ENCODE measurements at places on chromosomes 16 and 17.

- no peak for DNase-seq
These were observed 258.6 kb downstream of the CBLN1 start for GRCh38 chr16:49023050-49023449.

DNA sequence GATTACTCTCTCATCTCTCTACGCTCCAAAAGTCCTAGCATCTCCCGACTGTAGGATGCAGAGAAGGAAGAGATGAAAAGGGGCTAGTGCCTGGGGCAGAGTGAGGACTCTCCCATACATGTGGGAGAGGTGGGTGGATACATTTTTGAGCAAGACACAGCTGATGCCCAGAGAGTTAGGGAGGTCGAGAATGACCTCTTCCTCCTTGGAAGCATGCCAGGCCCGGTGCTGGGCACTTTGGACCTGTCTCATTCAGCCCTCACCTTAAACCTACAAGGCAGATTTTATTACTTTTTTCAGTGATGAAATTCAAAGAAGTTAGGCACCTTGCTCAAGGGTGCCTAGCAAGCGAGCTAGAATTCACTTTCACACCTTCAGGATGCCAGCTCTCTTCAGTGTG is 38.2 kb downstream of the WSCD1 start:
- DNase-seq: no peak

- DNase-seq: no peak
These were observed at the start of gene SPN for GRCh38 chr16:29663016-29663806. Gene SPN (plus strand): TSS chr16:29663247. CDS start chr16:29663729, 482 bp downstream.

DNA sequence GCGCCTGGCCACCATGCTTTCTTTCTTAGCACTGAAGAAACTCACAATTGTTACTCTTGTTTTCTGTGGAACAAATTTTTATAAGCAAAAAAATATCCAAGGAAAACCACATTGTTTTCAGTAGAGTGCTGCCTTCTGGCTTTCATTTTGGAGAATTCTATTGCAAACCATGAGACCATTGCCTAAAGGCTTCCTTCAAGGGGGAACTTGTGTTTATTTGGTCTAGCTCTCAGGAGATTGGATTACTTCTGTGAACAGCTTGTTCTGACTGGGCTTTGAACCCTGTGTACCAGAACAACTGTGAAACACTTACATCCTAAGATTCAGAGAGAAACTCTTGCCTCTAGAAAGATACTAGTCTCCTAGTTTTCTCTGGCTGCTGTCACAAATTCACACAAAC is 32.1 kb downstream of the TOM1L1 start:
- no peak for DNase-seq

GRCh38 chr17:72795941-72796340 is 296.5 kb downstream of the SLC39A11 start:
- DNase-seq: no peak

DNA sequence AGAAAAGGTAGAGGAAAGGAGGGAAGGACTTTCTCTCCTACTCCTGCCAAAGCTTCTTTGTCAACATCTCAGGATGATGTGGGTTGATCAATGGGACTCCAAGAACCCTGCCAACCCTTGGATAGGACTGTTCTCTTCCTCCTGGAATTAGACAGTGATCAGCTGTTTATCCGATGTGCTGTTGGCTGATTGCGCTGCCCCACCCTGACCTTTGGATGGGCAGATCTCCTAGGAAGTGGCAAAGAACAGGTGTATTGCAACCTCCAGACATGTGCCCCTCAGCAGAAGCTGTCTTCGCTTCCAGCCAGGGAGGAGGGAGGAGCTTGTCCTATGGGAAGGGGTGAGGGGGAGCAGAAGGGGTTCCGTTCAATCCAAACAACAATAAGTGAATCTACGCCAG is 30.5 kb downstream of the SLC5A11 start:
- no peak for DNase-seq

DNA sequence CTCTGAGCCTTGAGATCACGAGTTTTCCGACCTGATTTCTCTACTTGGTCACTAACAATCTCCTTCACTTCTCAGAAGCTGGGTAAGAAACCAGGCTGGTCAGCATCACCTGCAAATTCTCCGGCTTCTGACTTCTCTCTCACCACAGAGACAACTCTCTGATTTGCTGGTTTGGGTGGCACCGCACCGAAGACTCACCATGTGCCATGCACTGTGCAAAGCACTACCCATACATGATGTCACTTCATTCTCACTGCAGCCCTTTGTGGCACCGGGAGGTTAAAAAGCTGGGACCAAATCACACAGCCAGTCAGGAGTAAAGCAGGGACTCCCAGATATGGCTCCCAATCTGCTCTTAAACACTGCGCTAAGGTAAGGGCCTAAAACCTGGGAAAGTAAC is 647 bp downstream of the VAC14 start:
- no peak for DNase-seq

DNA sequence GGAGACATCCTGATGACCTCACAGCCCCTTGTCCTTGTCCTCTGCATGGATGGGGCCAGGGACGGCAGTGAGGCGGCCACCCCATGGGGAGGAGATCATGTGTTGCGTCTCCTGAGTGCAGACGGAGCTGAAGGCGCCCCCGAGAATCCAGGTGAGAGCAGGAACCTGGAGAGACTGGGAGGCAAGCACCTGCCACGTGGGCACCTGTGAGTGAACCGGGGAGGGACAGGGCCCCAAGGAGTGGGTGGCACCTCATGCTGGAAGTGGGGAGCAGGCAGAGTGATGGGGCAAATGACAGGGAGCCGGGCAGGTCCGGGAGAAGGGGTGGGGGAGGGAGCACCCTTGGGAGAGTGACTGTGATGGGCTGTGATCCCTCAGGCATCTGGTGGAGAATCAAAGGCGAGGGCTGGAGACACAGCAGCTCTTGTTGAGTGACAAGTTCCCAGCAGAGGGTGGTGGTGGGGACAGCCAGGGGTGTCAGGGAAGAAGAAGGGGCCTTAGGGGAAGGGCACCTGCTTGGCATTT is 174.3 kb upstream of the CHMP6 start:
- DNase-seq: no peak

DNA sequence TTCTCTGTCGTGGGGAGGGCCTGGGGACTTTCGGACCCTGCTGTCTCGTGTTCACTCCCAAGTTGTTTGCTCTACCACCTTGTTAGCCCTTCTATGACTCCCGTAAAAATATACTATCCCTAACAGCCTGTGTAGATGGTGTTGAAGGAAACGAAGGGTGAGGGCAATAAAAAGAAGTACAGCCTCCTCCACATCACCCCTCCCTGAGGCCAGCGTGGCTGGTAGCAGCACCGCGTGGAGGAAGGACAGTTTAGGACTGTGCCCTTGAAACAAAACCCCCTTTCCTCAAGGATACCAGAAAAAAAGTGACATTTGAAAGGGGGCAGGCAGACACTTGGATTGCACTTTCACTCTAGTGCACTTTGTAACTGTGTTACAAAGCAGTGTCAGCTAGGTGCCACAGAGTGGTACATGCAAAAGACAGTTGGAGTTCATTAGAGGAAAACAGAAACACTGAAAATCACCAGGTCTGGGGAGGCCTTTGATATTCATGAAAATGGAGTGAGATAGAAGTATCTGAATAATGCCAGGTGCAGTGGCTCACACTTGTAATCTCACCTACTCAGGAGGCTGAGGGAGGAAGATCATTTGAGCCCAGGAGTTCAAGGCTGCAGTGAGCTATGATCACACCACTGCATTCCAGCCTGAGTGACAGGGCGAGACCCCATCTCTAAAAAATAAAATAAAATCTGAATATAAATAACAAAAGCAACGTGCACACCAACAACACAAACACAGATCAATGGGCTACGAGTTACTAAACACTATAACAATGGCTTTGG is 53.8 kb downstream of the TBX4 start:
- DNase-seq: no peak

- no peak for DNase-seq
These were observed 702 bp downstream of the PHF23 start for GRCh38 chr17:7238420-7239090.

GRCh38 chr17:45628019-45628418 is 137.5 kb upstream of the PLEKHM1 start:
- no peak for DNase-seq

DNA sequence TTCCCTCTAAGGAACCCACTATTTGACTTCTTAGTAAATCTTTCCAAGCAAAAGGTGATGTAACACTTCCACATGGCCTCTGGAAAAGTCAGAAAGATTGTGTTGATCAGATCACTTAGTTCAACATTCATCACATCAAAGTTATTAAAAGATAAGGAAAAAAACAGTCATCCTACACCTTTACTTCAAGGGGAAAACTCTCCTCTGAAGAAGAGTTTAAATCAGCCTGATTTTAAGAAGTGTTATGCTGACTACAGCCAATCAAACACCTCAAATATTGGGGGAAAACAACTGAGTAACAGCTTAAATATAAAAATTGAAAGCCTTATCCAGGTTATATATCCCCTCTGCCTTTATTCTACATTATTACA is 19.6 kb upstream of the COPRS start:
- DNase-seq: no peak

DNA sequence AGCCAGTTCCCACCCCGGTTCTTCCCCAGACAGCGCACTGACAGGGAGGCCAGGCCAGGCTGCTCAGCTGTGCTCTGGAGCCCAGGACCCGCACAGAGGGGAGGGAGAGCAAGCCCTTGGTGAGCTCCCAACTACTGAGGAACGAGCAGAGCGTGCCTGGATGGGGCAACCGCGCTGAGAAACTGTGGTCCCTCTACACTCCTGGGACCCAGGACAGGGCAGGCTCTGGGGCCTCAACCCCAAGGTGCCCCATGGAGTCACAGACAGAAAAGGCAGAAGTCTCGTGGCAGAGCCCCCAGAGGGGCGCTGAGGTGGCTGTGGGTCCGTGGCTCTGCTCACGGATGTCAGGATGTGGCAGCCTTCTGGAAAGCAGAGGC is 16.3 kb downstream of the SLX4 start:
- DNase-seq: no peak

- no peak for DNase-seq
These were observed 11.5 kb upstream of the LGALS3BP start for GRCh38 chr17:78991017-78991738.

DNA sequence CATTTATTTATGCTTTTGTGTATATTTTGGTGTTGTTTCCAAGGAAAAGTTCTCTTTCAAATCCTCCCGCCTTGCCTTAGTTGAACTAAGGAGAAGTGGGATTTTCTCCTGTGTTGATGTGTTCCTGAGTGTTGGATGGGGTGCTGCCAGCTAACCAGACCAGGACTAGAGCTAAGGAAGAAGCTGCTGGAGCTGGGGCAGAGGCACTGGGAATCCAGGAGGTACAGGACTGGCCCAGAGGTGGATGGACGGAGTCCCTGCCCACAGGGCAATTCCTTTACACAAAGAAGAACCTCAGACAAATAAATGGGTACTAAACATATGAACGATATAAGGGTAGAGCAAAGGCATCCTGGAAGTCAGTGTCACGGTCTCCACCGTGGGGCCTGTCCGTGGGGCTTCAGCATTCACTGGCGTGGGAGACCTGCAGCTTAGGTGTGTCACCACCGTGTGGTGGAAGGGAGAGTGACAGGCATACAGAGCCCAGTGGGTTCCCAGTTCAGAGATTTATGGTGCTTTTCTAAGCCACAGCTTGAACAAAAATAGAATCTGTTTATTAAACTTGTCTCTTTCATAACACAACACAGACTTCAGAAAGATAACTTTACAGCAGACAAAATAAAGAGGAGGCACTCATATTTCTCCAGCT is 270.7 kb downstream of the NTN1 start:
- no peak for DNase-seq

DNA sequence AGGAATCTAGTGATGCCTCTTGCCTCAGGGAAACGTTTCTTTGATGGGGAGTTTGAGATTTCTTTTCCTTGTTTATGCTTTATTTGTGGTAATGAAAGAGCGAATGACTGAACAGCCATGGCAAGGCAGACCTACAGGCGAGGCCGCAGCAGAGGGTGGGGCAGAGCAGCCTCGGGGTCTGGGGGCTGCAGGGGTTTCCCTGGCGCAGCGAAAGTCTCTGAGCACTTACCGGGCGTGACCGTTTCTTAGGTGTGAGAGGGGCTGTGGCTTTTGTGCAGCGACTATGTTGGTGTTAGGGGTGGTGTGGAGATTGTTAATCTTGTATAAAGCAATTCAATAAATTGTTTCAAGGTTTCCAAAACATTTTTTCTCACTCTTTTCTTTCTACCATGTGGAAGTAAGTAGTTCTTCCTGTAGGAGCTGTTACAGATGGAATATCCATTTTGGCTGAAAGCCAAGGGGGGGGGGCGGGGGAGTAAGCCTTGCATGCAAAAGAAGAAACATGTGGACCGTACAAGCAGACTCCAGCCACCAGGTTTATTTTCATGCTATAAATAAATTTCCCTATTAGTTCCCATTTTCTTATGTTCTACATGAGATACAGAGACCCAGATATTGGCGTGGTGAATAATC is 34.8 kb downstream of the UBN1 start:
- DNase-seq: no peak

DNA sequence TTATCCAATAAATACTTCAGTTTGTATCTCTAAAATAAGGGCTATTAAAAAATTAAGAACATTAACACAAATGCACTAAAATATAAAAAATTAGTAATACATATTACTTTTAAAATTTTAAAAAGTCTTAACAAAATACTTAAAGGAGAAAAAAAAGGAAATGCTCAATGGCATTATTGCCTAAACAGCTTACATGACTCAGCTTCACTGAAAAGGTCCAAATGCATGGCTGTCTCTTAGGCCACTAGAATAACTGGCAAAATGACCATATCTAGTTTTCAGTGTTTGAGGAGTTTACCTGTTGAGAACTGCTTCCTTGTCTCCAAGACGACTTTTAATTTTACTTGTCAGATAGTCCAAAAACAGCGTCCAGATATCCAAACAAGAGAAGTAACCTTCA is 66.0 kb downstream of the XPO6 start:
- no peak for DNase-seq

DNA sequence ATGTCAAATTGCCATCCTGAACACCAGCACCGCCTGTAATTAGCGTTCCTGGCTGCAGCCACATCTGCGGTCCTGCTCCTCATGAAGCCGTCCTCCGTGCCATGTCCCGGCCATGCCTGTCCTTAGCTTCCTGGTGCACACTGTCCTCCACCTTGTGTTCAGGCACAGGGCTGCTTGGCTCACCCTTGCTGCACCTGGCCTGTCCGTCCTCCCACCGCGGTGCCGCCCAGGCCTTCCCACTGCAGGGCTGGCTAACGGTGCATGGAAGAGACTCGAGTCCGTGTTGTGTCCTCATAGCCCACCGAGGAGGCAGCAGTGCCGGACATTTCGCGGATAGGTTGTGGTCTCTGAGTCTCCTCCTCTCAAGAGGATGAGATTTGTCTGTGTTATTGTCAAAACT is 20.4 kb downstream of the DUSP14 start:
- DNase-seq: no peak

DNA sequence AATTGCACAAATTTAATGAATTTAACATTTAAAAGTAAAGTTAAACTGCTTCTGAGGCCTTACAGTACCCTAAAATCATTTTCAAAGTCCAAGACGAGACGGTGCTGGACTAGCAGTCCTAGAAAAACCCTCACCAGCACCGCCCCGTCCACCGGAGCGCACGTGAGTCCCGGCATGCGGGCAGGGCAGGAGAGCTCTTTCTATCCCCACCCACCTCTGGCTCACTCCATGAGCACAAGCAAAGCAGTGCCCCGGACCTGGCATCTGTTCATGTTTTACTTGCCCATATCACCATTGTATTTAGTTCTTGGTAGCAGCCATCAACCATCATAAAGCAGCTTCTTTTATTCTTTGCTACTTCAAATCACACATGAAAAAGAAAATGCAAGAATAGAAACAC is 41.7 kb downstream of the ANKRD11 start:
- DNase-seq: no peak

Measured in SIG-M5 (cell line).